ENCODE measurements at places on chromosomes 6 and 20.

DNA sequence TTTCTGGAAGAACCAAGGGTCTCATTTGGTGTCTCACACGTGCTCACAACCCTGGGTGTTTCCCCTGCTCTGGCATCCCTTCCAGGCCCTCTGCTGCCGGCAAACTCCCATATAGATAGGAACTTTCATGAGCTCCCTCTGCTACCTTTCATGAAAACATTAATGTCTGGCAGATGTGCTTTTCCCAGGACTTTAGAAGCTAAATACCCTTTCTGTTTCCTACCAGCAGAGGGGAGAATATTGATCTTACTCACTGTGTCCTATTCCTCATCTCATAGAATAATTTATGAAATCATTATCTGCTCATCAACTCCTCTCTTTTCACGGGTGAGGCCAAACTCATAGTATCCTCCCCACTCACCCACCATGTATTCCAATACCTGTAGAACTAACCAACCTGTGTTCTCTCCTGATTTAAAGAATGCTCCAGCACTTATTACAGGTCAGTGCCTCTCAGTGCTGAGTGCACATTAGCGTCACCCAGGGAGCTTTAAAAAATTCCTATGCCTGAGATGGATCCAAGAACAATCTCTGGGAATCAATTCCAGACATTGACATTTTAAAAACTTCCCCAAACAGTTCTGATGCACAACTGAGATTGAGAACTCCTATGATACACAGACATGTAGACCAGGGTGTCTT is 298.5 kb upstream of the JAG1 start:
- DNase-seq: no peak

DNA sequence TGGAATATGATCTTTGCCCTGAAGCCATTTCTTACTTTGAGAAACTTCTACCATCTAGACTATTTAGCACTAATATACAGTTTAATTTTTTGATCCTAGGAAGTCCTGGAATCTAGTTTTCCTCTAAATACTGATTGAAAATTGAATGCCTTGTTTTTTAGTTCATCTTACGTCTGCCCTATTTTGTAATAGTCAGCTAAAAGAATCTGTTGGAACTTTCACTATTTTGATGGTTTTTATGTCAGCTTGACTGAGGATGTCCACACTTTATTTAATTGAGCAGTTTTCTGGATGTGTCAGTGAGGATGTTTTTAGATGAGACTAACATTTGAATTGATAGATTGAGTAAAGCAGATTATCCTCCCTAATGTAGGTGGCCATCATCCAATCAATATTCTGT is 8.4 kb downstream of the OR12D2 start:
- no peak for DNase-seq

DNA sequence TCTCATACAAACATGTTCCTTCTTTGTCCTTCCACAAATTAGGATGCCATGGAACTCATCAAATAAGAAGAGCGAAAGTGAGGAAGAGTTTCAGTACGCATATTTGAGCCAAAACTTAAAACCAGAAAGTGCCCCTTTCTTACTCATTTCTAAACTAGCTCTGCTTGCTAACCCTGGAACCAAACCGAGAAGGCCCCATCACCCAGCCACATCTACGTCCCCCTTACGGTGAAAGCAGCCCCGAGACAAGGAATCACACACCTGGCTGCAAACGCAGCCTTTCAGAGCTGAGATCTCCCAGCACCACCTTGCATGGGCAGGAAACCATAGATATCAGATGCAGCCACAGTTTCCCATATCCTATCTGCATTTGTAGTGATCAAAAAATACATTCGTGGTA is 28.5 kb downstream of the TRERF1 start:
- DNase-seq: no peak

- DNase-seq: no peak
These were observed 46.0 kb upstream of the BLCAP start for GRCh38 chr20:37573626-37574198.

- DNase-seq: no peak
These were observed 307.9 kb upstream of the POU3F2 start for GRCh38 chr6:98526465-98526864.

GRCh38 chr6:134186355-134186754 is 131.6 kb downstream of the SGK1 start:
- no peak for DNase-seq

GRCh38 chr20:53097371-53097770 is 125.2 kb downstream of the TSHZ2 start:
- DNase-seq: no peak

- DNase-seq: no peak
These were observed 85.3 kb downstream of the SIM1 start for GRCh38 chr6:100379386-100379785.

- DNase-seq: no peak
These were observed 66.0 kb upstream of the KIF16B start for GRCh38 chr20:16639027-16639941.

GRCh38 chr6:1170794-1171193 is 141.1 kb upstream of the FOXQ1 start:
- no peak for DNase-seq

GRCh38 chr6:24994812-24995211 is 59.1 kb upstream of the RIPOR2 start:
- DNase-seq: no peak

GRCh38 chr20:6533351-6533750 is 234.1 kb upstream of the BMP2 start:
- DNase-seq: no peak

DNA sequence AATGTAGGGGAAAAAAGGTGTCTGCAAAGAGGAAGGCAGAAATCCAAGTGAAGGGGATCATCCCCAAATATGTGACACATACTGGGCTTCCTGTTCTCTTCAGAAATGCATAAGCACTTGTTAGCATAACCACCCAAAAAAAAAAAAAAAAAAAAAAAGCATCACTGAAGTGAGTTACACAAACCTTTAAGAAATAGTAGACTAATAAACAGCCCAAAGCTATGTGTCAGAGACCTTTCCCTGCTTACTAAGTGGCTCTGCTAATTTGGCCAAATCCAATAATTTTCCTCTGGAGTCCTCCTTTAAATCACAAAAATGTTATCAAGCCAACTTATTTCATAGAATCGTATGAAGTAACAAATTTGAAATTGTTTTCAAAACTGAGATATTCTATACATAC is 7.5 kb upstream of the DST start:
- no peak for DNase-seq

DNA sequence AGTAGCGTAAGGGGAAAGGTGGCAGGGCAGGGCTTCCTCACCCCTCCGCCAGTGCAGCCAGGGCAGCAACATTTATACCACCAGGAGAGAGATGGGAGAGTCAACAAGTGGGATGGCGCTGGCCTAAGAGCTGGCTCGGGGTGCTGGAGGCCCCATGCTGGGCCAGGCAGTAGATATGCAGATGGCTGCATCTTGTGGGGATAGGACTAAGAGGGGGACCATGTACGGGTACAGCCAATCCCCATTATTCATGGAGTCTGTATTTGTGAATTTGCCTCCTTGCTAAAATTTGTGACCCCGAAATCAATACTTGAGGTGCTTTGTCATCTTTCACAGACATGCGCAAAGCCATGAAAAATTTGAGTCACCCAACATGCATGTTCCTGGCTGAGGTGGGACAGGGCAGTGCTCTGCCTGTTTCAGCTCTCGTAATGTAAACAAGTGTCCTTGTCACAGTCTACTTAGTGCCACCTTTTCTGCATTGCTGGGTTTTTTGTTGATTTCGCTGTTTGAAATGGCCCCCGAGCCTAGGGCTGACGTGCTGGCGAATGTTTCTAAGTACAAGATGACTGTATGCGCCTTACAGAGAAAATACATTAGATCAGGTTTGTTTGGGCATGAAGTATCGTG is 27.5 kb upstream of the TAF8 start:
- DNase-seq: no peak

GRCh38 chr6:105209950-105210706 is 30.3 kb upstream of the POPDC3 start:
- no peak for DNase-seq

GRCh38 chr6:139905404-139906052 is 531.1 kb upstream of the CITED2 start:
- DNase-seq: no peak

DNA sequence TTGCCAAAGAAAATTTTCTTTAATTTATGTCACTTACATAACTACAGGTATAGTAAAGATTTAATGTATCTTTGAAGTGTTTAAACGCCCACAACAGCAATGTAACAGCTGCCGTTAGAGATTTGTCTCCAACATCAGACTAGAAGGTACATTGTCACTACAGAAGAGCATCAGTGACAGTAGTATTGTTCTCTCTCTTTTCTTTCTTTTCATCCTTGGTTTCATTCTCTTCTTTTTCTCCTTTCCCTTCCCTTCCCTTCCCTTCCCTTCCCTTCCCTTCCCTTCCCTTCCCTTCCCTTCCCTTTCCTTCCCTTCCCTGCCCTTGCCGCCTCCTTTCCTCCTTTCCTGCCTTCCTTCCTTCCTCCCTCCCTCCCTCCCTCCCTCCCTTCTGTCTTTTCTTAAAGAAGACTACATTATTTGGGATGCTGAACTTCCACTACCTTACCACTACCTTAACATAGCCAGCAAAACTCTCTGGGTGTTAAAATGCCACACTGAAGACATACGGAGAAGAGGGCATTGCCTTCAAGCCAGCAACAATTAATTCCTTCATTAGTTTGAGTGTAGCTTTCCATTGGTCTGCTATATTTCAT is 663.9 kb downstream of the DOK5 start:
- no peak for DNase-seq

DNA sequence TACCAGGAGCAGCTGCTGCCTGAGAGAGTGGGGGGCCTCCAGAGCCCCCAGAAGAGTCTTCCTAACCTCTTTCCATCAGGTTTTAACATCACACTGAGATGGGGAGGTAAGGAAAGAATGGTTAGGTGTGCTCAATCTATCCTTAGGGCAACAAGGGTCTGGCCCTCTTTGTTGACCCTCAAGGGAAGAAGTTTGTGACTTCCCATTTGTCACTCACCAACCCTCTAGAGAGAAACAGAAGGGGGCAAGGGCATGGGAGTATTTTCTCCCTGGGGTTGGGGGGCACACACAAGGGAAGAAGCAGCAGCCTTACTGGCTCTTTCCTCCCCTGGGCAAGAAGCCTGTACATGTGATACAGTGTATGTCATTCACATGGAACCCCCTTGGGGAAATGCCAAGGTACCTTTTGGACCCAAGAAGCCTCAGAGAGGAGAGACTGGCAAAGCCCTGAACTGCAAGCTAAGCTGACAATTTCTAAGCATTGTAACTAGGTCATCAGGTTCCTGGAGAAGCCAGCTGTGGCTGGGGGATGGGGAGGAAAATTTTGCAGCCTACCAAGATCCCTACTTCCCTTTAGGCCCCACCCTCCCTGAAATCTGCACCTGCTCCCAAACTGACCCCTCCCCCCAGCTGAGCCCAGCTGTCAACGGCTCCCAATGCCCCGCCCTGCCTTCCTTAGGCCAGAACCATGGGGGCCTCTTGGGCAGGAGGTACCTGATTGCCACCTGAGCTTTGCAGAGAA is 14.5 kb downstream of the BCL2L1 start:
- no peak for DNase-seq

DNA sequence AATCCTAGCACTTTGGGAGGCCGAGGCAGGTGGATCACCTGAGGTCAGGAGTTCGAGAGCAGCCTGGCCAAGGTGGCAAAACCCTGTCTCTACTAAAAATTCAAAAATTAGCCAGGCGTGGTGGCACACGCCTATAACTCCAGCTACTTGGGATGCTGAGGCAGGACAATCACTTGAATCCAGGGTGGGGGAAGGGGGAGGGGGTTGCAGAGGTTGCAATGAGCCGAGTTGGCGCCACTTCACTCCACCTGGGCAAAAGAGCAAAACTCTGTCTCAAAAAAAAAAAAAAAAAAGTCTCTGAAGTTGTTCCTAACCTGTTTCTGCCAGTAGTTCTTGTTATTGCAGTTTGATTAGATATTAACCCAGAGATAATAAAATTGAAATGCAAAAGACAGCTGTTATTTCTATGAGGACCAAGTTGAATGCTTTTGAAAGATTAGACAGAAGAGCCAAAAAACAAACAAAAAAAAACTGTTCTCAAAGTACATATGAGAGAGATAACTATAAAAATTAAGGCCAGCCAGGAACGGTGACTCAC is 22.6 kb downstream of the PIGU start:
- no peak for DNase-seq

DNA sequence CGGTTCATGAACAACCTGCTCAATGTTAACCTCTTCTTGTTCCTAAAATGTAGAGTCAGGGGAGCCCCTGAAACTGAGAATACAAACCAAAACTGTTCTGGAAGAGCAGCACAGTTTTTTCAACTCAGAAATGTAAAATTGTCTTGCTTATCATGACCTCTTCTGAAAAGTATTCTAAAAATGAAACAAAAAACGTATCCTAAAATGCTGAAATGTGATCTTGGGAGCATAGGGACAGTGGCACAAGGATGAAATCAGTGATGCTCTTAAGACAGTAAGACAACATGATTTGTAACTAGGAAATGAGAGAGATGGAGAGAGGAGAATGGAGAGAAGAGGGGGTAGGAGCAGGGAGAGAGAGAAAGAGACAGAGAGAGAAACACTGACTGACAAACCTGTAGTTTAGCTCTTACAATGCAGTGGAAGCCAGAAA is 27.5 kb downstream of the NCOA7 start:
- DNase-seq: no peak

DNA sequence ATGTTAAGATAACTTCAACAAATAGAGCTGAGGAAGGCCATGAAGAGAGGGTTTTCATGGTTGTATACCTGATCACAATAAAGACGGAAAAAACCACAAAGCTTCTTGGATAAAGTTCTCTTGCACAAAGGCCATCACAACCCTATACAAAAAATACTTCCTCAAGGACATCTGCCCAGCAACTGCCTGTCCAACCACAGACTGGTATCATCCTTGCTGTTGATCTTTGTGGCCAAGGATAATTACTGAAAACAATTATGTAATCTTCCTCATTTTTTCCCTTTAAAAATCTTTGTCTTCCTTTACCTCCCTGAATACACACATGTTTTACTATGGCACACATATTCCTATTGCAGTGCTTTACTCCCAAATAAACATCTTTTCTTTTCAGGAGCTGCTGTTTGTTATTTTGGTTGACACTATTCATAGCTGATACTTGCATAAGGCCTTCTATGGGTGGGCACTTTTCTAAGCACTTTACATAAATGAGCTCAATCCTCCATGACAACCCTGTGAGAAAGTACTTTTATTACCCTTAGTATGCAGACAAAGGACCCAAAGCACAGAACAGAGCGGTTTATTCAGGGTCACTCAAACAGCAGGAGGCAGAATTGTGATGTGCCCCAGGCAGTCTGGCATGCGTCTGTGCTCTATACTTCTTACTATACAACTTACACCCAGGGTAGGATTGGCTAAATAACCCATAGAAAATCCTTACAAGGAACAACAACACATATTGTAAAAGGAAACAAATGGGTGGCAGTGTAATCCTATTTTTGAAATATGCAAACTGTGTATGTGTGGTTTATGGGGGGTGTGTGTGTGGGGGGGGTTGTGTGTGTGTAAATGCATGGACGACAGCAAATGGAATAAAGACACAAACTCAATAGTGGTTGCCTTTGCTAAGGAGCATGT is 35.1 kb downstream of the SNRNP48 start:
- DNase-seq: no peak

Measured in natural killer cell (primary cell).